Activated CD8-positive, alpha-beta memory T cell treated with anti-CD3 and anti-CD28 coated beads for 24 hours (primary cell): ENCODE measurements at places on chromosomes 6 and 20.

GRCh38 chr6:73929405-73929804 lies 233.4 kb downstream of the CD109 start:
- no peak for DNase-seq

DNA sequence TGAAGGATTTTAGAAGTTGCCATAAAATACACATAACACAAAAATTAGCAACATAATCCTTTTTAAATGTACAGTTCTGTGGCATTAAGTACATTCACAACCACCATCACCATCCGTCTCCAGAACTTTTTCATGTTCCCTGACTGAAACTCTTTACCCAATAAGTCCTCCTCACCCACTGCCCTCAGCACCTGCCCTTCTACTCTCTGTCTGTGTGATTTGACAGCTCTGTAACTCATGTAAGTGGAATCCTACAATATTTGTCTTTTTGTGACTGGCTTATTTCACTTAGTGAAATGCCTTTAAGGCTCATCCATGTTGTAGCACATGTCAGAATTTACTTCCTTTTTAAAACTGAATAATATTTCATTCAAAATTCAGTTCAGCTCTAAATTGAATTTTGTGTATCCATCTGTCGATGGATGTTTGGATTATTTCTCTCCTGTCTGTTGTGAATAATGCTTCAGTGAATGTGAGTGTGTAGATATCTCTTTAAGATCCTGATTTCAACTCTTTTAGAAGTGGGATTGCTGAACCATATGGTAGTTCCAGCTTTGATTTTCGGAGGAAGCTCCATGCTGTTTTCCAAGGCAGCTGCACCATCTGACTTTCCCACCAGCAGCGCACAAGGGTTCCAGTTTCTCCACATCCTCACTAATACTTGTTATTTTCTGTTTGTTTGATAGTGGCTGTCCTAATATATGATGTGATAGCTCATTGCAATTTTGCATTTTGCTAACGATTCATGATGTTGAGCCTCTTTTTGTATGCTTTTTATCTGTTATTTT lies 4.2 kb downstream of the ENTPD6 start:
- DNase-seq = no peak

- no peak for DNase-seq
Observed at GRCh38 chr6:55174211-55175026, at the start of gene HCRTR2. Gene HCRTR2, plus strand, starts transcription at chr6:55174515. Its CDS starts 73 bp downstream, at chr6:55174588.

DNA sequence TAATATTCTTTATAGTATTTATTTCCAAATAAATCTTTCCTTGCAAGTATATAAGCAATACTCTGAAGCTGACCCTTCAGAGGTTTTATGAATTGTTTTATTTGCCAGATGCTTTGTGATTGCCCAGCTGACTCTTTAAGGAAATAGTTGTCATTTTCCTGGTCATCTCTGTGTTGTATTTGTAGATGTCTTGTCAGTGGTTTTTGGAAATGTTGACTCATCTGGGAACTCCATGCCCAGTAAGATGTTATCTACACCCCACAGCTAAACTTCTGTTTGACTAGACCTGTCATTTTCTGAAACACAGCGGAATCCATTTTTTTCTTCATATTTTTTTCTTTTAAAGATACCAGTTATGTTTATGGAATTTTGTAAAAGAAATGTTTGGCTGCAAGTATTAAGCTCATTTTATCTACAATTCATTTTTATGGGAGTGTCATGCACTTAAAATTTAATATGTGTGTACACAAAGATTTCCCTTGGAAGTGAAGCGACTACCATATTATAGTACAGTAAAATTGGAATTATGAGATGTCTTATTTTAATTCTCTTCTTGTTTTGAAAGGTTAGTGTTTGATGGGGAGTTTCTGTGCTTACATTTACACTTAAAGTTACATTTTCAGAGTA lies 491.0 kb downstream of the NKAIN2 start:
- DNase-seq = no peak

GRCh38 chr20:16005915-16006493 lies 567.2 kb downstream of the KIF16B start:
- no peak for DNase-seq

- DNase-seq = no peak
Observed at GRCh38 chr6:22366214-22366613, 69.4 kb upstream of the PRL start.

GRCh38 chr20:9166153-9166780 lies 97.4 kb downstream of the PLCB4 start:
- no peak for DNase-seq
